ENCODE measurements at places on chromosomes 3 and 15. TPM values are rescaled to one million over a fixed set of nuclear protein-coding genes. Genes with fewer than 3 reads are reported as not detected.

GRCh38 chr15:84879088-84879780, 5.2 kb upstream of the SLC28A1 start:
- H3K4me1 ChIP-seq, result peaks cover 3% of the 10 kb centered on the region
- H3K27me3 ChIP-seq, result no peaks in the 10 kb centered on the region
- no peaks in the 10 kb centered on the region for H3K36me3 ChIP-seq
- H3K27ac ChIP-seq, result no peak overlapping the region
- no peak overlapping the region for H3K4me3 ChIP-seq

DNA sequence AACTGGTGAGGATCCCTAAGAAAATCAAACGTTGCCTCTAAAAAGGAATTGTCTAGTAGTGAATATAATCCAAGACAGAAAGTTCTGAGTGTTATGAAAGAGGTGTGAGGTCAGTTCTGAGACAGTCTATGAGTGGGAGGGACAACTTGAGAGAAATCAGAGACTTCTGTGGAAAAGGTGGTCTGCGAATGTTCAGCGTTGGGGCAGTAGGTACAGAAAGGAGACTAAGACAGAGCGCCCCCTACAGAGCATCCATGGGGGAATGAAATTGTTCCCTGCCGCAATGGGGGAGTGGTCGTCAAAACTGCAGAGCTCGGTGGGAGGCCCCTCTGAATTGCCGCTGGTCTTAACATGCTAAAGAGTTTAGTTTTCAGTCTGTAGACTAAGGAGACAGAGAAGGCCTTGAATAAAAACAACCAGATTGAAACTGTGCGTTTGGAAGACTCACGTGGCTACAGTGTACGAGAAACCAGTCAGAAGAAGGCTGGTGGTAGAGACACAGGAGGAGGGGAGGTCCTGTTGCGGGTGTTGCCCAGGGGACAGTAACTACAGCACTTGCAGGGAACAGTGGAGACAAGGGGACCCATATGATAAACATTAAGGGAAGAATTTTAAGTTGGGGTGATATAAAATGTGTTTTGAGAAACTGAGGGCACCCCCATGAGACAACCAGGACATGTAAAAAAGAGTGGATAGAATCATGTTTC, 6.9 kb downstream of the TNIK start:
- no peak for DNase-seq
- no peak overlapping the region for H3K4me3 ChIP-seq
- H3K36me3 ChIP-seq, result peaks cover 15% of the 10 kb centered on the region
- no peak overlapping the region for H3K27ac ChIP-seq

- no peak for DNase-seq
- no peaks in the 10 kb centered on the region for H3K36me3 ChIP-seq
- H3K27me3 ChIP-seq, result no peaks in the 10 kb centered on the region
- H3K4me1 ChIP-seq, result no peaks in the 10 kb centered on the region
- H3K27ac ChIP-seq, result no peak overlapping the region
Measured at GRCh38 chr3:167866331-167866730, 130.8 kb downstream of the SERPINI1 start.

DNA sequence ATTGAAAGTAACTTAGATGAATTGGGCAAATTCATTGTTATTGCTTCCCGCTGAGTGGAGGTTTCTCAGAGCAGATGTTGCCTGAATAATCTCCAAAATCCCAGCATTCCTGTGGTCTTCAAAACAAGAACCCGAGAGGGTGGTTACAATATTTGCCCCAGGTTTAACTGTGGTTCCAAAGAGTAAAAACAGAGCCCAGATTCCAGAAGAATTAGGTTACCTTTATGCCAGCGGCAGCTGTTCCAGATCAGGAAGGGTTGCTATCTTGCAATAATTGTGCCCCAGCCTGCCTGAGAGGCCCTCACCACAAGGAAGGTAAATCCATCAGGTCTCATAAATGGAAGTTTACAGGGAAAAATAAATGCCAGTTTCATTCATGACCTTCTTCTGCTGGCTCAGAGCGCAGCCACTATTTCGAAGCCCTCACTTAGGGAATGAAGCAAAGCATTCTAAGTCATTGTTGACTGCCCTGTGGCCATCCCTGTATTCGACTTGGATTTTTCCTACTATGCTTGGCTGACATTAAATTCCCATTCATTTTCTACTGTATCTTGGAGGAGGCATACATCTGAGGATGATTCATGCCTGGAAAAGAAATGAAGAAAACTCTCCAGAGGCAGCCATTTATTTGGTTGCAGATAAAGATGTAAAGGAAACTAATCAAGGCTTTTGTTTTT, 54.6 kb downstream of the SSUH2 start:
- no peaks in the 10 kb centered on the region for H3K27me3 ChIP-seq
- no peaks in the 10 kb centered on the region for H3K4me1 ChIP-seq
- DNase-seq, result no peak
- no peak overlapping the region for H3K4me3 ChIP-seq
- H3K27ac ChIP-seq, result no peak overlapping the region
- H3K36me3 ChIP-seq, result no peaks in the 10 kb centered on the region

DNA sequence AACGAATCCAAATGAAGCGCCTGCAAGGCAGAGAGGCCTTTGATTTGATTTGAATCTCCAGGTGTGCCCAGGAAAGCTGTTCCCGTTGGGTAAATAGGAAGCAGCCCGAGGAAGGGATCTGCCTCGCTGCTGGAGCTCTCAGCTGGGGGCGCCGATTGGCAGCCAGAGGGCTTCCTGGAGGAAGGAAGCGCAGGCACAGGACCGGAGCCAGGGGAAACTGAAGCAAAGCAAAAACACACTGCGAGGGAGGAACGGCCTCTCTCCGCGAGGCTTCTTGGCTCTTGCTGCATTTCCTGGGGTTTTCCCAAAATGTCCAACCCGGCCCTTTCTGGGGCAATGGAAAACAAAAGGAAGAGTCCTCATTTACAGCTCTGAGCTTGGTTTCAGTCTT, 80.3 kb downstream of the TMEM266 start:
- peaks cover 9% of the 10 kb centered on the region for H3K4me1 ChIP-seq
- no peak overlapping the region for H3K4me3 ChIP-seq
- H3K36me3 ChIP-seq, result no peaks in the 10 kb centered on the region
- H3K27ac ChIP-seq, result no peak overlapping the region
- no peak for DNase-seq

DNA sequence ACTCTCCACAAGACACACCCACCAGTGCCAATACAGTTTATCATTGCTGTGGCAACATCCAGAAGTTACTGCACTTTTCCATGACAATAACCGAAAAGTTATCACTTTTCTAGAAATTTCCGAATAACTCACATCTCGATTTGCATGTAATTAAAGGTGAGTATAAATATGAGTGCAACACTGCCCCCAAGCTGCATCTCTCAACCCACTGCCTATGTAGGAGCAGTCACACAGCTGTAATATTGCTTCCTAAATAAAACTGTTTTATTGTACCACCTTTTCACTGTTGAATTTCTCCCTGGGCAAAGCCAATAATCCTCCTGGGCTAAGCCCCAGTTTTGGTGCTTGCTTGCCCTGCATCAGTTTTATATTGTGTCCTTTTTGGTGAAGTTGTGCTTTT, 601.0 kb upstream of the EPHA6 start:
- no peaks in the 10 kb centered on the region for H3K4me1 ChIP-seq
- no peaks in the 10 kb centered on the region for H3K27me3 ChIP-seq

DNA sequence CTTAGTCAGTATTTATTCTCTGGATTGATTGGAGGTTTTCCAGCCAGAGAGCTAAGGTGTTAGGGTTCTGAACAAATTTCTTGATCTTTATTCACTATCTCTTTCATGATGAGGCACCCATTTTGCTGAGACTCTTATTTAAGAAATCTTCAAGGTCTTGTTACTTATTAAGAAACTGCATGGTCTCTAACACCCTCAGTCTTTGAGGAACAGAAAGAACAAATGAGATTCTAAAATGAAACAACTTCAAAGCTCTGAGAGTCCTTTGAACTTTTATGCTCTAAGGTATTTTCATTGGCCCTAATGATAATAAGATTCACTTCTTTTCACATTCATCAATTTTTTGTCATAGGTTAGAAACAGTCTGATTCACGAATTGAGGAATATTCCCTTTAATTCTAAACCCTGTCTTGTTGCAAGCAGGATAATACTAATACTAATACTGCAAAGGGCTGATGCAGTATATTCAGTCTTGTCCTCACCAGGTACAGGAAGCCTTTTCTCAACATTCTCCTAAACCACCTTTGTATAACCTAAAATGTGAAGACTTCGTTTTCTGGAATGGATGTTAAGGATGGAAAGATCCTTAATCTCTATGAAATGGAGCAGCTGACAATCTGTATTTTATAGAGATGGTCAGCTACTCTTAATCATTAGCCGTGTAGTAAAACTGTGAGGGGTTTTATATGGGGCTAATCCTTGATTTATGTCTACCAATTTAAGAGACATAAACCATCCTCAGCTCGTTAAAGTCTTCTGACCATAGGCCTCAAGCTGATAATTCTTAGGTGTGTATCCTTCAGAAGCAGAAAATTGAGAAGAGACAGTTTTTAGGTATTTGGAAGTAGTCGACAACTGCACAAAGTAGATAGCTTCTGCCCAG, 198.3 kb downstream of the OTOL1 start:
- H3K27me3 ChIP-seq, result no peaks in the 10 kb centered on the region
- DNase-seq, result no peak
- H3K4me3 ChIP-seq, result no peak overlapping the region

GRCh38 chr3:161409069-161409468, 37.8 kb upstream of the SPTSSB start:
- H3K27ac ChIP-seq, result no peak overlapping the region
- peaks cover 15% of the 10 kb centered on the region for H3K4me1 ChIP-seq
- DNase-seq, result peak; percentile 56

GRCh38 chr15:99006904-99007495, 592 bp downstream of the PGPEP1L start:
- no peaks in the 10 kb centered on the region for H3K36me3 ChIP-seq
- DNase-seq, result no peak
- peaks cover 6% of the 10 kb centered on the region for H3K4me1 ChIP-seq
- no peak overlapping the region for H3K27ac ChIP-seq
- peaks cover 5% of the 10 kb centered on the region for H3K27me3 ChIP-seq

Gene CCR9
- not detected for total RNA-seq

Gene SH2D7
- total RNA-seq, result not detected

- no peak overlapping the region for H3K27ac ChIP-seq
- H3K36me3 ChIP-seq, result no peaks in the 10 kb centered on the region
- no peak overlapping the region for H3K4me3 ChIP-seq
- DNase-seq, result no peak
Measured at GRCh38 chr15:83430441-83430840, 16.7 kb upstream of the SH3GL3 start.

- H3K27ac ChIP-seq, result peak overlapping the region; percentile 63
- no peak for DNase-seq
- H3K4me3 ChIP-seq, result peak overlapping the region; percentile 44
- no peaks in the 10 kb centered on the region for H3K27me3 ChIP-seq
- peaks cover 37% of the 10 kb centered on the region for H3K36me3 ChIP-seq
- peaks cover 76% of the 10 kb centered on the region for H3K4me1 ChIP-seq
Measured at GRCh38 chr3:152278756-152279427, 10.2 kb downstream of the MBNL1 start.

DNA sequence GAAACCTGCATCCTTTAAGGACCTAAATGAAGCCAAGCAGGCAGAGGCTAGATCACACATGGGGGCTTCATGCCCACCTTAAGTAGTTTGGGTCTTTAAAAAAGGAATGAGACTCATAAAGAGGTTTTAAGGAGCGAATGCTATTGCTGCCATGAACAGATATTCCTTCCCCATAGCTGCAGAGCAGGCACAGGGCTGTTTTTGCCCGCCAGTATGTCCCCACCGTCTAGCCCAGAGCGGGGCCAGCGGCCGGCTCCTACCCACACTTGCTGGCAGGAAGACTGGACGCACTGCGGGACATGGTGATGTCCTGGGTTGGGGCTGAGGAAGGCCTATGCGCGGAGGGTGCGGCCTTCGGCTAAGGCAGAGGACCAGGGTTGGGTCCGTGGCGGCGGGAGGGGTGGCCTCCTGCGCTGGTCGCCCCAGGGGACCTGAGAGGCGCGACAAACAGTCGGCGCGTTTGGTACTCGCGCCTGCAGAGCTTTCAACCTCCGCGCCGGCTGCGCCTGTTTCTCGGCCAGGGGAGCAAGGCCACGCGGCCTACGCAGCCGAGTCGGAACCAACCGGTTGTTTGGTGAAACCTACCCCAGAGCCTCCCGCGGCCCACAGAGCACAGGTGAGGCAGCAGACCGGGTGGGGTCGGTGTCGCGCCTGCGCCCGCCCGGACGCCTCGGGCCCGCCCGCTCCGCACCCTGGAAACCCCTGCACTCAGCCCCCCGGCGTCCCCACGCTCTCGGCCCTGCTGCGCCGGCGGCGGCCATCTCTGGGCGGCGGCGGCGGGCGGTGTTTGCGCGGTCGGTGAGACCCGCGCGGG, at the start of gene FAIM:
Gene FAIM (plus strand): TSS at position 450 of the 814 bp plus-strand sequence. CDS start 10,956 bp downstream, outside the sequence.
- peaks cover 9% of the 10 kb centered on the region for H3K36me3 ChIP-seq
- peak within 1 kb of the TSS; percentile 76 for H3K4me3 ChIP-seq
- peak; percentile 66 for DNase-seq
- peaks cover 18% of the 10 kb centered on the region for H3K4me1 ChIP-seq

Gene MCF2L2
- 3.6 TPM for total RNA-seq

DNA sequence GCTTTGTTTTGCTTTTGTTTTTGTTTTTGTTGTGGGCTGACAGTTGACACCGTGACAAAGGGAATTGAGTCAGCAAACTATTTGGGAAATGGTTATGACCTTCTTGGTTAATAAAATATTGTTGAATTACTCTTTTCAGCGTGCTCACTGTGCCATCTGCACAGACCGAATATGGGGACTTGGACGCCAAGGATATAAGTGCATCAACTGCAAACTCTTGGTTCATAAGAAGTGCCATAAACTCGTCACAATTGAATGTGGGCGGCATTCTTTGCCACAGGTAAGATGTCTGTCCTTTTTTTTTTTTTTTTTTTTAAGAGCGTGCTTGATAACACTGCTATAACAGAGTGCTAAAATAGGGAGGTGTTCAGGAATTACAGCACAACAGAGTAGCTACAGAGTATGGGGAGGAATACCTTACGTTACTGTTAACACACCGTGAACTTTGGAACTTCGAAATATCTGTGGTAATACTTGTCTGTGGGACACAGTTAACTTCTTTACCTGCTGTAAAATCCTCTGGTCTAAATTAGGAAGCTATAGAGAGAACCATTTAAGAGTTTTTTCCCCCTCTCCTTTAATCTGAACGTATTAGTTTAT, 48.2 kb downstream of the PRKCI start:
- H3K4me1 ChIP-seq, result no peaks in the 10 kb centered on the region
- H3K27ac ChIP-seq, result no peak overlapping the region
- H3K27me3 ChIP-seq, result no peaks in the 10 kb centered on the region
- no peak for DNase-seq

- H3K36me3 ChIP-seq, result no peaks in the 10 kb centered on the region
- DNase-seq, result no peak
- no peaks in the 10 kb centered on the region for H3K4me1 ChIP-seq
- no peaks in the 10 kb centered on the region for H3K27me3 ChIP-seq
- no peak overlapping the region for H3K27ac ChIP-seq
Measured at GRCh38 chr3:17384567-17385296, 357.7 kb downstream of the TBC1D5 start.

DNA sequence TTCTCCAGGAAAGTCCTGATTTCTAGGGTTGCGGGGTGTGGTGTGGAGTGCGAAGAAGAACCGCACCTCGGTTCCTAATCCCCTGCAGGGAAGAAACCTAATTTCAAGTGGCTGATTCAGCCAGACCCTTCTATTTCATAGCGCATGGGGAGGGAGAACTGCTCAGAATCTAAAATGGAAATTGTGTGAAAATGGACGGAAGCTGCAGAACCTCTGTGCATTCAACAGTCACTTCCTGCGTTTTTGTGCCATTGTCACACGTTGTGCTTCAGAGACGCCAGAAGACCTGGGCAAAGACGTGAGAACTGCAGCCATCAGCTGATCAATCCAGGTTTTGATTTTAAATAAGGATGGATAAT, 1.2 kb downstream of the SIDT1 start:
- peaks cover 55% of the 10 kb centered on the region for H3K4me1 ChIP-seq
- peak; percentile 67 for DNase-seq
- H3K36me3 ChIP-seq, result peaks cover 36% of the 10 kb centered on the region
- H3K27ac ChIP-seq, result peak overlapping the region; percentile 99

GRCh38 chr3:180594631-180595558, 7.1 kb upstream of the TTC14 start:
- no peaks in the 10 kb centered on the region for H3K36me3 ChIP-seq
- no peak for DNase-seq
- H3K4me3 ChIP-seq, result no peak overlapping the region
- no peaks in the 10 kb centered on the region for H3K4me1 ChIP-seq

Data from activated CD4-positive, alpha-beta T cell treated with anti-CD3 and anti-CD28 coated beads, Interleukin-2, amount 10 ng/mL, durations not matched to agents 7 days and 5 days (primary cell).